Caco-2 (cell line): ENCODE measurements at places on chromosomes 1 and 21. TPM values are rescaled to one million over a fixed set of nuclear protein-coding genes. Genes with fewer than 3 reads are reported as not detected.

CYYR1 gene
- not detected in 2 replicates for total RNA-seq

CD244 gene
- 0.11 TPM in 1 of 2 replicates, not detected in the other for total RNA-seq

SLC45A3 gene
- total RNA-seq, result 5.5 TPM in 2 replicates

CACNA1E gene
- total RNA-seq, result 0.32 and 0.45 TPM in 2 replicates

SAMSN1 gene
- not detected in 2 replicates for total RNA-seq

OR6N1 gene
- total RNA-seq, result not detected in 2 replicates

IFFO2 gene
- total RNA-seq, result 18.7 and 23.7 TPM in 2 replicates

FCRL6 gene
- not detected in 2 replicates for total RNA-seq

CA6 gene
- total RNA-seq, result not detected in 2 replicates

CYP4Z1 gene
- not detected in 2 replicates for total RNA-seq

SELL gene
- not detected in 2 replicates for total RNA-seq

NHLH1 gene
- total RNA-seq, result 0.28 and 0.36 TPM in 2 replicates
